ENCODE measurements at places on chromosomes 5 and 9. TPM values are rescaled to one million over a fixed set of nuclear protein-coding genes. Genes with fewer than 3 reads are reported as not detected.

PCDHGA3 gene
- total RNA-seq: 4.1 TPM

GBGT1 gene
- 12.9 TPM for total RNA-seq

GRCh38 chr5:1765141-1765879, 34.3 kb downstream of the MRPL36 start:
- peak; percentile 35 for DNase-seq

GRCh38 chr5:11026543-11026942, 265.5 kb upstream of the DAP start:
- no peak for DNase-seq

GRCh38 chr9:77935211-77935610, 96.4 kb downstream of the GNAQ start:
- DNase-seq: no peak

- no peak for DNase-seq
Measured at GRCh38 chr5:37787742-37788141, 52.1 kb downstream of the GDNF start.

GRCh38 chr9:129109952-129110739, 447 bp downstream of the CRAT start:
- DNase-seq: peak; percentile 66

DNA sequence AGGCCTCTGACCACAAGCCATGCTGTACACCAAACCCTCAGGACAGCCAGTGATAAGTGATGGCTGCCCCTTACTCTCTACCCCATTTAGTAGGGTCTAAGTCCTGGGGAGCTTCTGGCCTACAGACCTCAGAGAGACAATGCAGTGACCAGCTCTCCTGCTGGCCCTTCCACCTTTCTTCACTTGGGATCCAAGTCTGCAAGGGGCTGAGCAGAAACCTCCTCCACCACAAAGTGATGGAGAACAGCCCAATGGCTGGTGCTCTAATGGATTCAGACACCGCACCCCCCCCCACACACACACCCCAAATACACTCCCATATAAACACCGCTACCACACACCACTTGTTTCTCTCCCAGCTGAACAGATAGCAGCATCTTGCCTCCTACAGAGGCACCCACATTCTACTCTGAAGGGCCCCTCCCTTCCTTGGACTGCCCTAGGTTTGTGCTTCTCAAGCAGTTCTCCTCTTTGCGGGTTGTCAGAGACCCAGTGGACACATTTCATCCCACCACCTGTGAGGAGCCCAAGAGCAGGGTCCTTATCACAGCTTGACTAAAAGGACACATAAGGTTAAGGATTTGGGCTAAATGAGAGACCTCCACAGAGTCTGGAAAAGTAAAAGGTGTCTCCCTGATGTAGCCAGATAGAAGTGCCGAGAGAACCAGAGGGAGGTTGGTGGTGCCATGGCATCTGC, 1.3 kb upstream of the PDLIM4 start:
- no peak for DNase-seq

DNA sequence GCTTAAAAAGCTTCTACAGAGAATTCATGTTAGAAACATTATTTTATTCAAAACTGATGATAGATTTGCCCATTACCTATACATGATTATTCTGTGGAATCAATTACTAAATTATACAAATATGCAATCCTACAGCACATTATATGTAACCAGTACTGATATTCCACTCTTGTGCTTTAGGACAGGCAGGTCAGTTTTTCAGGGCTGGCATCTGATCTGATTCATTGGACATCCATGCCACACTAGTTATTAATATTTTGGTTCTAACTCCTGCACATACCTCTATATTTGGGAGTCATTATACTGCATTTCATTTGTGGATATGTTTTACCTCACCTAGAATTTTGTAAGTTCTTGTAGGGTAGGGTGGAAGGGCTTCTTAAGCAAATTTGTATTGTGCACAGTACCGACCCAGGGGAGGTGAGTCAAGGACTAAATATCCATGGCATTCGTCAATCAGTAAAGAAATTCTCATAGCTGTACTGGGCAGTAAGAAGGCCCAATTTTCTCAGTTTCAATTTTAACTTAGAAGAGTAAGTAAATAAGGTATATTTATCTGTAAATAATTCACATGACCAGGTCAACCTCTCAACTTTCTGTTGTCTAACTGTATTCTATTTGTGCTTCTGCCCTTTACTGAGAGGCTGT, 33.5 kb downstream of the ELOVL7 start:
- DNase-seq: no peak

GRCh38 chr9:133968428-133968827, 23.7 kb downstream of the VAV2 start:
- peak; percentile 76 for DNase-seq

GRCh38 chr9:113177251-113177650, 26.4 kb downstream of the SLC31A2 start:
- no peak for DNase-seq

GRCh38 chr5:172670444-172670843, 29.4 kb downstream of the NEURL1B start:
- no peak for DNase-seq

GRCh38 chr9:97845130-97845529, 7.9 kb upstream of the FOXE1 start:
- DNase-seq: no peak

POLR3G gene
- 1.0 TPM for total RNA-seq

PPP3R2 gene
- not detected for total RNA-seq

DNA sequence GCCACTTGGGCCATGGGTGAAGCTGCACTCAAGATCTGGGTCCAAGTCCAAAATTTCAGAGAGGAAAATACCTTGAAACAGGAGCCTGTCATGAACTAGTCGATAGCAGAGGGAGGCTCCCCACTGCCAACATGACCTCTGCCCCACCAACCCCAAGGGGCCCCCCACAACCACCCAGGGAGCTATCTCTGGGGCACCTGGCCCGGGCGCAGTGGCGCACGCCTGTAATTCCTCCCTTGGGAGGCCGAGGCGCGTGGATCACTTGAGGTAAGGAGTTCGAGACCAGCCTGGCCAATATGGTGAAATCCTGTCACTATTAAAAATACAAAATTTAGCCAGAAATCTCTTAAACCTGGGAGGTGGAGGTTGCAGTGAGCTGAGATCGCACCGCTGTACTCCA, 20.1 kb upstream of the HMCN2 start:
- DNase-seq: peak; percentile 61

- no peak for DNase-seq
Measured at GRCh38 chr5:146794326-146795029, 84.1 kb downstream of the PPP2R2B start.

GRCh38 chr5:87627363-87627762, 214.6 kb upstream of the CCNH start:
- no peak for DNase-seq

GRCh38 chr5:78361631-78361993, 1.2 kb downstream of the SCAMP1 start:
- no peak for DNase-seq

All from aorta (tissue), 5 donors.